Fibroblast of the aortic adventitia (primary cell): ENCODE measurements at places on chromosomes 13 and 19. TPM values are rescaled to one million over a fixed set of nuclear protein-coding genes. Genes with fewer than 3 reads are reported as not detected.

Gene ZNF814
- 5.0 and 10.3 TPM in 2 replicates for total RNA-seq

Gene HS6ST3
- 0.36 TPM in 1 of 2 replicates, not detected in the other for total RNA-seq

DNA sequence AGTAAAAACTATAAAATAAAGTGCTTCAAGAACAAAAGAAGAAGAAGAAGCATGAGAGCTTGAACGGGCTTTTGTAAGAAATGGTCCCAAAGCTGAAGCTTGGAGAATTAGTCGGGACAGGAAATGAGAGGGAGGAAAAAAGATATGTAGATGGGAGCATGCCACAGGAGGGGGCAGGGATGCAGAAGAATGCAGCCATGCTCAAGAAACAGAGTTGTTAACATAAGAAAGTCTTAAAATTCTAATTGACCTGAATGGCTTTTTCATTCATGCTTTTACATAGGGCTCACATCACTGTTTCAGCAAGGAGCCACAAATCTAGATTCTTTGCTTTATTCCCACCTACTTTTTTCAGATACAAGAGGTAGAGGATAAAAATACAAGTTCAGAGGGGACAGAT lies 27.7 kb upstream of the NBEA start:
- no peak for DNase-seq

GRCh38 chr13:59413126-59413525 lies 750.6 kb downstream of the DIAPH3 start:
- DNase-seq: no peak

Gene C19orf38
- 0.41 and 0.81 TPM in 2 replicates for total RNA-seq

Gene ATP11A
- 8.9 and 14.0 TPM in 2 replicates for total RNA-seq

GRCh38 chr19:39160523-39160861 lies 34.9 kb downstream of the PAK4 start:
- peak; percentile 85 for DNase-seq

Gene HSD17B14
- 3.6 and 25.5 TPM in 2 replicates for total RNA-seq

Gene DNAJC3
- 64.1 and 65.8 TPM in 2 replicates for total RNA-seq

Gene ERICH6B
- total RNA-seq: not detected in 2 replicates

Gene HNRNPUL1
- 98.4 and 108 TPM in 2 replicates for total RNA-seq

GRCh38 chr19:39008137-39008536 lies 24.2 kb downstream of the FBXO27 start:
- no peak for DNase-seq

Gene NFILZ
- total RNA-seq: not detected in 2 replicates

Gene ZNF723
- total RNA-seq: not detected in 2 replicates

Gene ZNF417
- total RNA-seq: 15.8 and 16.1 TPM in 2 replicates

DNA sequence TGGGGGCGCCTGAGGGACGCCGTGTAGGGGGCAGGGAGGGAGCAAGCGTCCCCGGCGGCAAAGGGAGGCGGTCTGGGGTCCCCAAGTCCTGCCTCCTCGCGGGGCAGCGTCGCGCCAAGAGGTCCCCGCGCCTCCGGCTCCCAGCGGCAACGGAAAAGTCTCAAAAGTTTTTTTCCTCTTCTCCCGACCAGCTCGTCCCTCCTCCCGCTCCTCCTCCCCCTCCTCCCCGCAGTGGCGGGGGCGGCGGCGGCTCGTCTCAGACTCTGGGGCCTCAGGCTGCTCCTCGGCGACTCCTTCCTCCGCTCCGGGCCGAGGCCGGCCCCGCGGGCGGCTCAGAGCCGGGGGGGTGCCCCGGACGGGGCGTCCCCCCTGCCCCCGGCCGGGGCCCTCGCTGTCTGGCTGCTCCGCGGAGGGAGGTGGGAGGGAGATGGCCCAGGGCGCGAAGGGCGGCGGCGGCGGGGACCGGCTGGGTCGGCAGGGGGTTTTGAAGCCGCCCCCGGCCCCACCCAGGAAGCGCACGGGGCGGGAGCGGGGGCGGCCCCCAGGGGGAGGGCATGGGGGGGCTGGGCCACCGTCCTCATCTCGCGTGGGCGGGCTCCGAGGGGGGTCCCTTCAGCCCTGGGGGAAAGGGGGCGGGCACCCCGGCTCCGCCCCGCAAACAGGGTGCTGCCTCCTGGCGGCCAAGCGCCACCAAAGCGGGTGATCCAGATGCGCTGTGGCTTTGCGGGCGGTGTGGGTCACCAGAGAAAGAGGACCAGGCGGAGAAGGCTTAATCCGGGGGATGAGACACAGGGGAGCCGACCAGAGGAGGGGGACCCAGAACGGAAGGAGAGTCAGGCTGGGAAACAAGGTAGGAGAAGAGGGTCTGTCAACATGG lies at the start of gene TGFB1:
TSS of gene TGFB1 (minus strand) at position 457 of the 877 bp plus-strand sequence. CDS start 878 bp downstream, outside the sequence.
- peak; percentile 88 for DNase-seq
